Activated CD4-positive, alpha-beta T cell treated with anti-CD3 and anti-CD28 coated beads for 24 hours (primary cell): ENCODE measurements at places on chromosomes 3 and 15.

GRCh38 chr3:42128526-42128925, 37.4 kb downstream of the TRAK1 start:
- DNase-seq, result no peak

DNA sequence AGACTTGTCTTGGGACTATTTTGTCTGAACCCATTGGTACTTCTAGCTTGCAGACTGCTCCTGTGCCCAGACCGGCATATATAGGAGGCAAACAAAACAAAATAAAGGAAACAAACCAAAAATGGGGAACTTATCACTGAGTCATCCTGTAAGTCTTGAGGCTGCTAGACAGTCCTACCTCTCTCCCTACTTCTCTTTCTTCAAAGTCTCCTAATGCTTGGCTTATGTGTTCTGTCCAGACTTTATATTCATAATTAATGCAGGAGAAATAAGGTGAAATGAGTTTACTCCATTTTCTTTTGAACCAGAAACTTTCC, 266.2 kb downstream of the ZNF385D start:
- DNase-seq, result no peak

DNA sequence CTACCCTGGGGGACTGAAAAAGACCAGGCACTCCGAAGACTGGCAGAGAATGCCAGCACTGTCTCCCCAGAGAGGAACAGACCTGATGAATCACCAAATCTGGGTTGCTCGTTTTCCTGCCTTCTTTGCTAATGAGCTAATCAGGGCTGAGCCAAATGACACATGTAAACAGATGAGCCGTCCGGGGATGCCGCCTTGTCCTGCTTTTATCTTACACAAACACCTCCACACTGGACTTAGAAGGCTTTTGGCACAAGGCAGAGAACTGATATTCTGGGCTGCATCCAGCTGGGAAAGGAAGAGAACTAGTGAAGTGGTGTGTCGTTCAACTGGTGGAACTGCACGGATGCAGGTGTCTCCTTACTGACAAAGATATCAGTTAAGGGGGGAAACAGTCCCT, 88.1 kb downstream of the MECOM start:
- no peak for DNase-seq

GRCh38 chr15:31806106-31806505, 224.2 kb upstream of the CHRNA7 start:
- no peak for DNase-seq
